NCI-H1092 treated with DMSO at 0.1 percent for 48 hours (cell line): ENCODE measurements at places on chromosomes 1 and 21.

DNA sequence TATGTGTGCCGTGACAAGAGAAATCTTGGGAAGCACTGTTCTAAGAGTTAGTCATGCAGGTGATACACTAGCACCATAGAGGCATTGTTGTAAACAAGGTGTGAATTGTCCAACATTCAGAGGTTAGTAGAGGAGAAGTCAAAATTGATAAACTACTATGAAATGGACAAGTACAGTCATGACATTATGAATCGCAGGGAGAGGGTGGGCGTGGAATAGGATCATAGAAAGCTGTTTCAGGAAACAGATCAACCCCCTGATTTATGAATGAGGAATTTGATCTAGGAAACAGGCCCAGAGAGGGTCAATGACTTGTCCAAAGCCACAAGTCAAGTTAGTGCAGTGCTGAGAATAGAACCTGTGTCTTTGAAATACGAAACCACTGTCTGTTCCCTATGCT, 58.5 kb upstream of the LAX1 start:
- DNase-seq: no peak

DNA sequence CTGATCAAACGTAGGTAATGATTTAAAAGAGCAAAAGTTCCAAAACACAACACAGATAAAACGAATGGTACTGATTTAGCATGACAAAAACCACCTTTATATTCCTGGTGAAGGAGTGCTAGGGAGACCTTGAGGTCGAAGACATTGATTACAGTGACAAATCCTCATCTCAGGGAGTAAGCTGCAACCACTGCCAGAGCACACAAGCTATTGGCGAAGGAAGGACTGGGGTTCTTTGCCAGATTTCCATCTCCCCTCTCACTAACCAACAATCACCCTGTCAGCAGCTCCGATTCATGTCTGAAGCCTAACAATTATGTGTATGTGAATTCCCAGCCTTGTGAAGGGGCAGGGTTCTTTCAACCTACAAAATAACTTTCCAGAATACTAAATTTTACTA, 40.2 kb upstream of the DMRTB1 start:
- no peak for DNase-seq

DNA sequence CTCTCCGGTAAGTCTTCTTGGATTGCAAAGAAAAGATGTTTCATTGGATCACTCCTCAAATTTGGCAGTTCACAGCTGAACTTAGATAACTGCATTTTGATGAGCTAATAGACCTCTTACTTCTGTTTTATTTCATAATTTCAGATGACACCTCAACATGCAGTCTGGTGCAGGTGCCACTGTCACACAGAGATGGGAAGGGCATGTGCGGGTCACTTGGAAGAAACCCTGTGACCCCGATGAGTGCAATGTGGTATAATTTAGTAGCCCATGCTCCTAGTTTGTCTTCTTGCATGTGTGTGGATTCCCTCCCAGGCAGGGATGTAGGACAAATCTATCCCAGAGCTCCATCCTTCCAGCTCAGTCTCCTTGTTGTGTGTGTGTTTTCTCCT, 481 bp upstream of the SLAMF1 start:
- DNase-seq: no peak

GRCh38 chr1:62800825-62801306, 16.9 kb downstream of the ATG4C start:
- no peak for DNase-seq

GRCh38 chr1:43368646-43369020, 822 bp upstream of the ELOVL1 start:
- no peak for DNase-seq

- no peak for DNase-seq
Observed at GRCh38 chr1:18481921-18482701, 1.4 kb downstream of the KLHDC7A start.
